ENCODE measurements at places on chromosomes 1 and 21.

- DNase-seq = no peak
These were observed 130.1 kb upstream of the CTTNBP2NL start for GRCh38 chr1:112265931-112266330.

GRCh38 chr21:17414766-17415165 is 98.1 kb upstream of the CXADR start:
- DNase-seq = no peak

- DNase-seq = no peak
These were observed 30.3 kb downstream of the YARS1 start for GRCh38 chr1:32786856-32787255.

GRCh38 chr1:81226603-81226928 is 574.2 kb upstream of the ADGRL2 start:
- no peak for DNase-seq

GRCh38 chr1:230636575-230637148 is 5.6 kb upstream of the COG2 start:
- no peak for DNase-seq

Data from stimulated activated CD8-positive, alpha-beta memory T cell treated with anti-CD3 and anti-CD28 coated beads, Interleukin-15, amount 100 ng/mL, for 24 hours (primary cell).